ENCODE measurements at places on chromosomes 2 and 18.

DNA sequence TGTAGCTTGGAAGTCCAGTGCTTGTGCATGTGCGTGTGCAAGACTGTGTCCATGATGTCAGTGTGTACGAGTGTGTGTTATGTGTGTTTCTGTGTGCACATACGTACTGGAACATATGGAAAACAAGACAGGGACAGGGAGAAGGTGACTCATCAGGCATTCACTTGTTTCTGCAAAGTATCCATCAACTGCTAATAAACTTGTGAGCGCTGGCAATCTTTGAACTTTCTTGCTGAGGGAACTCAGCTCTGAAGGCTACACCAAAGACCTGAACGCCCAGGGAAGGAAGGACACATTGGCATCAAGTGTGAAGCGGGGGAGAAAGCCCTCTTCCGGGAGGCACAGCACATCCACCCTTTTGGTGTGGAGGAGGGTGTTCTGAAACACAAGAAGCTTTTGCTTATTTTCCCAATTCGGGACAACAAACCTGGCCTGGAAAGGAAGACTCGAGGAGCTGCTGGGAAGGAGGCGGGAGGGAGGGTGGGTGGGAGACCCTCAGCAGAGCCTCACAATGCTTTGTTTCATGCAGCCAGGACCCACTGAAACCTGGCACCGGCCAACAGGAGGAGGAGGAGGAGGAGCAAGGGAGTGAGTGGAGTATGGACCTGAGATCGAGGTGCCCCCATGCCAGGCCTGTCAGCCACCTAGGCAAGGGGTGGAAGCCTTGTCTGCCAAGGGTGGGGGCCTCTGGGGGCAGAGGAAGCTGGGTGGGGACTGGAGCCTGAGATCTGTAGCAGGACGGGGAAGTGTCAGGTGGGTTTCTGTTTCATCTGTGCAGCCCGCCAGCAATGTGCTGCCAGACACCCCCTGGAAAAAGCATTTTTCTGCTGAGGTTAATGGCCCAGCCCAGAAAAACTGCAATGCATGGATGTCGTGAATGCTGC is 26.8 kb downstream of the SMAD7 start:
- DNase-seq: peak; percentile 61

- no peak for DNase-seq
Observed at GRCh38 chr2:26754972-26755670, 9.0 kb upstream of the SLC35F6 start.

- DNase-seq: no peak
Observed at GRCh38 chr2:15748736-15749323, 157.2 kb downstream of the DDX1 start.

DNA sequence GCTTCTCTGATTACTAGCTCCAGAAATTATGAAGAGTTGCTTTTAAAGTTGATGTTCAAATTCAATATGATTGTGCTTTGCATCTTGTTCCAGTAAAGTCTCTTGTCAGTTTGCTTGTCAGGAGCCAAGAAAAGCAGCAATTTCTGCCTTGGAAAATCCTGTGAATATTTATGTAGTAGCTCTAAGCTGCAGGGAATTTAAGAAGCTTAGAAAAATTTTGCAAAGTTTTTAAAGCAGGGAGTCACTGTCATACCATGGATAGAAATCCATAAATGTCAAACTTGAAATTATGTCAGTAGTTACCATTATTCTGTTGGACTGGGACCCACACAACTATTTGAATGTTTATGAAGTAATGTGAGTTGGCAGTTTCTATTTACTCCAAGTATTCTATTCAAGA is 169.3 kb downstream of the TMEM200C start:
- no peak for DNase-seq

DNA sequence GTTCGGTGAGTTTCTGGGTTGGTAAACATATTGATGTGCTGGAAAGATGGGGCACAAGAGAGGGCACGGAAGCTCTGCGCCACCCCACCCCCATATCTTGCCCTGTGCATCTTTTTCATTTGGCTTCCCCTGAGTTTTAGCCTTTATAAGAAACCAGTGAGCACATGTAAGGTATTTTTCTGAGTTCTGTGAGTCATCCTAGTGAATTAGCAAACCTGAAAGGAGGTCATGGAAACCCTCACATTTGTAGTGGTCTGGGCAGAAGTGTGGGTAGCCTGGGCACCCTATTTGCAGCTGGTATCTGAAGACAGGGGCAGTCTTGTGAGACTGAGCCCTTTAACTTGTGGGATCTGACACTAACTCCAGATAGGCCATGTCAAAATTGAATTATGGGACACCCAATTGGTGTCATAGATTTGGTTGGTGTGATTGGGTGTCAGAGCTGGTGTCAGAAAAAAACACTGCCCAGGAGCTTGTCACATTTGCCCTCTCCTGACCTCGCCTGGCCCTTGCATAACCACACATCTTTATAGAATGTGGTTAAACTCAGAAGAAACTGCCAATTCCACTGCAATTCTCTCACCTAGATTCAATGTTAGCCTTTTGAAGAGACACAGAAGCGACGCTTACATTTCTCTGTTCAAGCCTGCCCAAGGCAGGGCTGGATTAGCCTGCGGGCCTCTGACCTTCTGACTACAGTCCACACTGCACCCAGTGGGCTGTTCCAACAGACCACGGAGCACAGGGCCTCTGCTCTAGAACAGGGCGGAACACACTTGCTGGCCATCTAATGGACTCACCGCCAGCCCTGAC is 12.0 kb upstream of the GALM start:
- DNase-seq: no peak

- peak; percentile 80 for DNase-seq
Observed at GRCh38 chr2:150528861-150529801, 41.7 kb upstream of the RND3 start.

- no peak for DNase-seq
Observed at GRCh38 chr18:78540636-78541529, 438.7 kb upstream of the SALL3 start.

DNA sequence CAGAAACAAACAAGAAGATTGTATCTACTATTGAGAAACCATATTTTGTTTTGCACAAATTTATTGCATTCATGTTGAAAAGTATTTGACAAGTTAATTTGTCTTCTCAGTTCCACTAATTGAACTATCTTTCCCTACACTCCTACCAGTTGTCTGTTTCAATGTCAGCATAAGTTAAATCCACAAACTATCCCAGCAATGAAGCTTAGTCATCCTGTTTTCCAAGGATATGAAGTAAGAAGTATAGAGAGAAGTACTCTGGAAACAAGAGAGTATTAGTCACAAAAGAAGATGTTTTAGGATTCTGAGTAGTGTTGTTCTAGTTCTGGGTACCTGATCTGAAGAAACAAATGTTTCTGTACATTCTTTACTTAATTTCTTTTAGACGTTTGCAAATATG is 261.6 kb upstream of the ZNF804A start:
- DNase-seq: no peak

GRCh38 chr2:24920098-24920808 is at the start of gene ADCY3:
ADCY3 (minus strand) TSS chr2:24920237; CDS start chr2:24918987, 1,250 bp downstream.
- DNase-seq: no peak

GRCh38 chr2:20214566-20215182 is 10.3 kb downstream of the SDC1 start:
- no peak for DNase-seq

DNA sequence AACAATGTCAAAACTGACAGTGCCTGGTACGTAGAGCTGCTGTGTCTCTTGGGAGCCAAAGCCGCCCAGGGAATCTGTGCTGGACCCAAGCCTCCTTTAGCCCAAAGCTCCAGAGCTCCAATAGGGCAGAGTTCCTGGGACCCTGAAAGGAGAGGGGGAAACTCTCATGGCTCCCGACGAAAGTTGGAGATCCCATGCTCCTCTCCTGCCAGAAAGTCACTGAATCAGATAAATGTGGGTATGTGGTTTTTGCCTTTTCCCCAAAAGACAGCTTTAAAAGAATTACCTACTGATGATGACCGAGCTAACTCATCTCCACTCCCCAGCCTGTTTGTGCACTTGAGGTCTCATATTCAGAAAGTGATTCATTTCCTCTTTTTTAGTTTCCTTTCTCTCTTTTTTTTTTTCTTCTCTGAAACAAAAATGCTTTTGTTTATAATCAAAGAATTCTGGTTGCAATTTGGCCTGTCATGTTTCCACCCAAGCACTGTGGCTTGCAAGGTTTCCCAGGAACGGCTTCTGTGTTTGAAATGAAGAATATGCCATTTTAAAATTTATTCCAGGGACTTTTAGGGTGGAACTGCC is 14.1 kb upstream of the PMAIP1 start:
- DNase-seq: peak; percentile 55

- DNase-seq: no peak
Observed at GRCh38 chr2:98771721-98772524, 41.0 kb upstream of the MGAT4A start.

- no peak for DNase-seq
Observed at GRCh38 chr2:134718817-134719814, at the start of gene TMEM163. TMEM163 (minus strand) TSS chr2:134719000.

DNA sequence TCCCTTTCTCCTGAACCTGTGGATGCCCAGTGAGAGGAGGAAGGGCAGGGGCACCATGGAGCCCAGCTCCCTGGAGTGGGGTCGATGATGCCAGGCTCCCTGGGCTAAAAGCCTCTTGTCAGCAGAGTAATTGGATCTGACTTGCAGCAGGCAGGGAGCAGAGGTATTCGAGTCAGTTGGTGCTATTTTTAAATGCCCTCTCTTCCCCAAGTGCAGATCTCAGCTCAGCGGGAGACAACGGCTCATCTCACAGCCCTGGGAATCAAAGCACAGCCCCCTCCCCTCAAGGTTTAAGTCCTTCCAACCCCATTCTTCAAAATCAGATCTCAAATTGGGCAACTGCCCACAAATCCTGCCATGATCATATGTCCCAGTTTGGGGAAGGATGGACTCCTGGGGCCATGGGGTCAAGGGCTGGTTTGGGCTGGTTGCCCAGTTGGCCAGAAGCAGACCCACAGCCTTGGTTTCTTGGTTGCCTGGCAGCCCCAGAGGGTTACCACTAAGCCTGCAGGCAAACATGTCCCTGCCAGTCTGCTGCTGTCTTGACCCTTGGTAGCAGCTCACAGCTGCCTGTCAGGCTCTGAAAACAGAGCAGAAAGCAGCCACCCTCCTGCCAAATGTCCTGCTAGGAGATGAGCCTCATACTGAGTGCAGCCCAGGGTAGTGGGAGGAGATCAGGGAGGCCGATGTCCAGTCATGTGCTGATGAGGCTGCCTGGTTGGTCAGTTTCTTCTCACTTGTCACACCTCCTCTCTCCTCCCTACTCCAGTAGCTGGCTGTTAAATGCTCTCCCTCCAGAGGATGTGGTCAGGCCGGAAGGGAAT is 244.9 kb downstream of the LOXHD1 start:
- DNase-seq: no peak

GRCh38 chr2:240601831-240602160 is 15.3 kb downstream of the CAPN10 start:
- DNase-seq: no peak

DNA sequence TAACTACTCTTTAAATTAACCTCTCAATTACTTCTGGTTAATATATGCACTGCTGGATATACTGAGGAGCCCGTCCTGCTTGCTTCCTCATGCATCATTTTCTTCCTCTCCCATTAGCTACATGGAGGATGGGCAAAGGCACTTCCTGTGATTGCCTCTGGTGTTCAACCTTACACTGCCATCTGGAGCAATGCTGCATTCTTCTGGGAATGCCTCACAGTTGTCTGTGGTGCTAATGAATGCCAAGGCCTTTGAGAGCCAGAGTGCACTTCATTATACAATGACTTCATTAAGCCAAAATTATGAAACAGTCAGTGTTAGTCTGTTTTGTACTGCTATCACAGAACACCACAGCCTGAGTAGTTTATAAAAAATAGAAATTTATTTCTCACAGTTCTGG is 134.8 kb upstream of the DOCK10 start:
- peak; percentile 80 for DNase-seq

DNA sequence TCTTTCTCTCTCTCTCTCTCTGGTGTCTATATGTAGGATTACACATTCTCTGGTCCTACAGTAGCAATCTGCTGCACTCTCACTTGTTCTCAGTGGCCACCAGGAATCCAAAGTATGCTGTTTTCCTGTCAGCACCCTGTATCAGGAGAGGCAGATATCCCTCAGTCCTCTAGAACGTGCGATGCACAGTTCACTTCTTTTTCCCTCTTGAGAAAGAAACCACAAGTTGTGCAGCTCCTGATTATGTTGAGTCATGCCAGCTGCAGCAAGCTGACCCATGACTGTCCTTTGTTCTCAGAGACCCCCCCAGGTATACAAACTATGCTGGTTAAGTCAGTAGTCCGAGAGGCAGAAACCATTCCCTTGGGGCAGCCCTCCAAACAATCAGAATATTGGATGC is 54.6 kb downstream of the LANCL1 start:
- DNase-seq: no peak

GRCh38 chr2:163269374-163270021 is 430.9 kb upstream of the KCNH7 start:
- no peak for DNase-seq

- peak; percentile 37 for DNase-seq
Observed at GRCh38 chr2:47360927-47361326, 42.0 kb upstream of the MSH2 start.

DNA sequence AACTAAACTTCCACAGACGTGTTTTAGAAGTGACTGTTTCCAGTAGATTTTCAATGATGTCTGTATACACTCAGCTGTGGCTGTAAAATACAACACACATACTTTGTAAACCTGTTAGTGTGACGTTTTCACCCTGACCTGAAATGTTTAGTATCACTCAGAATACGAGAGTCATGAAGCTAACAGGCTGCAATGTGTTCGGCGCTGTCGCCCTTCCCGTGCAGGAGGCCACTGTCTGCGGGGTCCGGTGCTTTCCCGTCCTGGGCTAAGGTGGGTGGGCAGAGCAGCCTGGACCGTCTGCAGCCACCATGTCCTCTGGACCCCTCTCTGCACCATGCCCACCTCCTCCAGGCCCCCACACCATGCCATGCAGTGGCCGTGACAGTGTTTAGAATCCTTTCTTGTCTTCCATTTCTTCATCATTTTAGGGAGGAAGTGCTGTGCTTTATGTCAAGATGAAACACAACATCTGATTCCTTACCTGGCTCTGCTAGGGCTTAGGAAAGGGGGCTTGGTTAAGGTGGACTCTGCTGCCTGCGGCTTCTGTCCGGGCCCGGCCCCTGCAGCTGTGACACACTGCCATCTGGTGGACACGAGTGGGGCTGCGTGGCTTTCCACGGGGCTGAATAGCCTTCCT is 53.8 kb upstream of the RBM44 start:
- DNase-seq: no peak

DNA sequence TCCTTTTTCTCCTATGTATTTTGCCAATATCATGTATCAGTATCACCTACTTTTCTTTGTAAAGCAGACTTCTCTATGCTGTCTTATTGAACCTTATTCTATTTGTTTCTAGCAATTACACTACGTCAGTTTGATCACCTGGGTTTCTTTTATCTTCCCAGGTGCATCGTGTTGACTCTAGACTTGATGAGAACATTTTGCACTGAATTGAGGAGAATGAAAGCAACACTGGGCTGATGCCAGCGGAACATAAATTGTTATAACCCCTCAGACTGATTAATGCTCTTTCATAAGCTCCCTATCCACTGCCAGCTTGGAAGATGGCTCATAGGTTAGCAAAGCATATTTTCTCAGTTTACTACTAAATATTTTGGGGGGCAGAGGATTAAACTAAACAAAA is 140.6 kb downstream of the EPHA4 start:
- no peak for DNase-seq

- no peak for DNase-seq
Observed at GRCh38 chr2:46802665-46803546, 112.7 kb downstream of the MCFD2 start.
